ENCODE measurements at places on chromosomes 2 and 18.
A peak's percentile ranks its signal among the peaks of the same experiment; 100 is the strongest.

DNA sequence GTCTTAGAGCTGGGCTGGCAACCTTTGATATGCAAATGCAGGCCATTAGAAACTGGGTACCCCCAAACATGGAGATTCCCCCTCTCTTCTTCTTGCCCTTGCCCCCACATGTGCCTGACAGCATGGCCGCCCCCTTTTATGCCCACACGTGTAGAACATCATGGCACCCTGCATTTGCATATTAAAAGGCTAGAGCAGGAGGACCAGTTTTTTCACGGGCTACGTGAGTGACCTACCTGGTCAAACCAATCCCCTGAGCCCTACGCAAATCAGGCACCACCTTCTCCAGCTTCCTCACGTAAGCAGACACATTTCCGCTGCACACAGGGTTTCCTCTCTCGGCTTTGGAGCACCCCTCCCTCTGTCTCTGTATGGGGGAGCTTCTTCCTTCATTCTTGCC, 110.9 kb upstream of the COPS8 start:
- no peak for DNase-seq

DNA sequence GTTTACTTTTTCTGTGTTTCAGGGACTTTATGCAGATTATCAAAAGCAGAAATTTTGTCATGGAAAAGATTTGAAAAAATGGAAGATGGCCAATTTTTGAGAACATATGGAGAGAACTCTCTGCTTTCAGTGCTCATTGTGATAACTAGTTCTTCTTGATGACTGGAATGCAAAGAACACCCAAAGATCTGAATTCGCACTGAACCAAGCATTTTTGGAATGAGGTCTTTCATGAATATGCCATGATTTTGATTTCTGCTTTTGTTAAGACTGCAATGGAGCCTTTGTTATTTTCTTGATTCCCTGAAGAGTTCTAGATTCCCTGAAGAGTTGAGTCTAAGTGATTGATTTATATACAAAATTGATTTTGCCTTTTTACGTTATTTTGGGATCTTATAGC, 124.1 kb downstream of the FMNL2 start:
- no peak for DNase-seq

DNA sequence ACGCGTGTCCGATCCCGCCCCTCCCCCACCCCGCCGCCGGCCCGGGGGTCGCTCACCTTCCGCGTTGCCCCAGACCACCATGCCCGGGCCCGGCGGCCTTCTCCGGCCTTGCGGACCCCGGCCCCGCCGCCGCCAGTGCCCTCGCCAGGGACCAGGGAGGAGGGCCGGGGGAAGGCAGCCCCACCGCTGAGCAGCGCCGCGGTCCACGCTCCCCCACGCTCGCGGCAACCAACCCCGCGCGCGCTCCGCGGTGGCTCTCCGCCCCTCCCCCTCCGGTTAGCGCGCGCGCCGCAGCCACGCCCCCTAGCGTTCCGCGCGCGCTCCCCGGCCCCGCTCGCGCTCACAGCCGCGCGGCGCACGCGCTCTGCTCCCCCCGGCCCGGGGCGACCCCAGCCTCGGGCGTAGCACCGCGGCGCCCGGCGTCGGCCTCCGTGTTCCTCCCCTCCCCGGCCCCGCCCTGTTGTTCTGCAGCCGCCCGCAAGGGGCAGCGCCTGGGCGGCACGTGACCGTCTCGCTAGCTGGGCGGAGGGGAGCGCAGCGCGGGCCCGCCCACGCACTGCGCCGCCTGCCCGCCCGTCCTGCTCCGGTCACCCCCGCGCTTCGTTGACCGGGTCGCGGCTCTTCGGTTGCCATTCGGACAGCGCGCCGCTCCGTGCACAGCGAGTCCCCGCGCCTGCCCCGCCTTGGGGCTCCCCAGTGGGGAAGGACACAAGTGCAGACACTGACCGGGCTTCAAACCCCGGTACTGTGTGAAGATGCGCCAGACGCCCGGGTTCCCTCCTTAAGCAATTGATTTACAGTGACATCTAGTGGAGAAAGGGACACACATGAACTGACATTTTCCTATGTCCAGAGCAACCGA, at the start of gene REV1:
REV1 (minus strand) TSS at position 257 of the 862 bp plus-strand sequence. CDS start 25,042 bp downstream, outside the sequence.
- peak; percentile 91 for DNase-seq

DNA sequence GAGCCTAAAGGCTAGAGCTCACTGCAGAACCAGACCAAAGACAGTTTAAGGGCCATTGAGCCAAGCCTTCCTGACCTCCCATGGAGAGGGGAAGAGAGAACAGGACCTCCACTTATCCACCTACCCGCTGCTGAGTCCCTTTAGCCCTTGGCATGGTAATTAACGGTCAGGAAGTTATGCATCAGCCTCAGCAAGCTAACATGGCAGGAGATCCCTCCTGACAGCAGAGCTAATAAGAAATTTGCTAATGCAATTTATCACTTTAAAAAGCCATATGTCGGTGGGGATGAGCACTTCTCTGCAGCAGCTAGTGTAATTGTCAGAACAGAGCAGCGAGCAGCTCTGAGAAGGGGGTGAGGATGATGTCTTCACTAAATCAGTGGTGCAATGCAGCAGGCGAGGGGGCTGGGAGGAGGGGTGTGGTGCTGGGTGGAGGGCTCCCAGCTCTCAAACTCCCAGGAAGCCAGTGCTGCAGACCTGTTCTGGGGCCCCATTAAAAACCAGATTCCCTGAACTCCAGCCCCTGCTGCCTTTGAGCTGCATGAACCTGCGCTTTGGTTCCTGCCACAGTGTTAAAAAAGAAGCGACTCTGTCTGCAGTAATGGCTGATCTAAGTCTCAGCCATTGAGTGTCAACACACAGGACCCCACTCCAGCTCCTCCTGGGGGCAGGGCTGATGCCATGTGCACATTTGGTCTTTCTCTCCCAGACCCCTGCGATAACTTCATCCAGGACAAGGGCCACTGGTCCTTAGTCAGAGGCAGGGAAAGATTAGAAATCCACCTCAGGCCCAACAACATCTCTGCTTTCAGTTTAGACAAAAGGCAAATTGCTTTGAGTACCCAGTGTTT, 84.2 kb upstream of the STPG4 start:
- no peak for DNase-seq

- no peak for DNase-seq
Observed at GRCh38 chr2:102508863-102509262, 35.8 kb downstream of the SLC9A4 start.

GRCh38 chr18:74689251-74689650, 91.6 kb downstream of the ZNF407 start:
- DNase-seq = no peak

GRCh38 chr18:3283253-3283863, 21.4 kb downstream of the MYL12B start:
- no peak for DNase-seq

DNA sequence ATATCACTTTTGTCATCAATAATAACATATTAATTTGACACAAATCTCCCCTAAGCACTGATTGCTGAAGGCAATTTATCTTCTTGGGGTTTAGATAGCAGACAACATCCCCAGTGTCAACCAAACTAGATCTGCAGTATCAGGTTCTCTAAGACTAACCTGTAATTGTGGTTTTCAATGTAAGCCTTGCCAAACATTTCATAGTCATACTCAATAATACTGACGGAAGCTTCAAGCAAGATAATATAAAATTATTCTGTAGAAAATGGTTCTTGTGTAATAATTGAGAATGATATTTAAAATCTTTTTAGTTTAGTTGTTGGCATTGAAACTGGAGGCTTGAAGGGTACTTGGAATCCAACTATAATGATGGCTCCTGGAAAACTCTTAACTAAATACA, 186.3 kb downstream of the RIT2 start:
- DNase-seq = no peak

DNA sequence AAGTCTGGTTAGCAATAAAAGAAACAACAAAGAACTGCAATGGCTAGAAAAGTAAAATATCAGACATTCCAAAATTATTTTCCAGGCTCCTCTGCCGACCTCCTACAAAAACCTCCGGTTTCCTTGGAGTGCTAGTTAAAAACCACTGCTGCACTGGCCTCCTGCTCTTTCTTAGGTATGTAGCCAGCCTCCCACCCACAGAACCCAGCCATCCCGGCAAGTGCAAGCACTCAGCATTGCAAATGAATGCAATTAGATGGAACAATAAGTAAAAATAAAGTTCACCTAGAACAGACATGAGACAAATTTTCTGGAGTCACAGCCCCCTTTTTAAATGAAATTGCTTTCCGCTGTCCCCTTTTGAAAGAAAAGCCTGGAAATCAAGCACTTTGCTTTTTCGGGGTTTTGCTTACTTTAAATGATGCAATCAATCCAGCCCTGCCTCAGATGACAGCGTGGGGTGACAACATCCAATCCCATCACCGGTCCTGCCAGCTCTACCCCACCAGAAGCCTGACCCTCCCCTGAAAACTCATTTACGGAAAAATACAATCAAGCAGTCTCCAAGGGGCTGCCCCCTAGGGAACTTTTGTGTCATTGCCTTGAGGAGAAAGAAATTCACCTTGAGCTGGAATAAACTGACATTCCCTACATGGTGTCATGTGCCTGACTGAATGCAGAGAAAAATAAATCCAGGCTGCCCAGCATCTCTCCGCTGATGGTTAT, 199.8 kb downstream of the EPHA4 start:
- DNase-seq = no peak

DNA sequence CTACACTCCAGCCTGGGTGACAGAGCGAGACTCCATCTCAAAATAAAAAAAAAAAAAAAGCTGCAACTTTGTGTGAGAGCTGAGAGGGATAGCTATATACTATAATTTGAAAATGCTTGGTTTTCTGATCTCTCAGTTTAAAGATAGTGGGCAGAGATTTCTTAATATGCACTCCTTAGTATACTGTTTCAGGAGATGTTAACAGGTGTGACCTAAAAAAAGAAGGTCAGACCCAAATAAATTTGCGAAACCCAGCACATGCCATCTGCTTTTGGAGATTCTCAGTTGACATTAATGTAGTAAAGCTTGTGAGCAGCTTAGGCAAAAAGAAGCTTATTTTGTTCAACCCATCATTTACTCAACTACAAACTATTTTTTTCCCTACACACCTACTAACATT, 37.4 kb downstream of the ZC3H6 start:
- DNase-seq = no peak

GRCh38 chr2:195533771-195534642, 123.0 kb upstream of the SLC39A10 start:
- DNase-seq = peak; percentile 80

DNA sequence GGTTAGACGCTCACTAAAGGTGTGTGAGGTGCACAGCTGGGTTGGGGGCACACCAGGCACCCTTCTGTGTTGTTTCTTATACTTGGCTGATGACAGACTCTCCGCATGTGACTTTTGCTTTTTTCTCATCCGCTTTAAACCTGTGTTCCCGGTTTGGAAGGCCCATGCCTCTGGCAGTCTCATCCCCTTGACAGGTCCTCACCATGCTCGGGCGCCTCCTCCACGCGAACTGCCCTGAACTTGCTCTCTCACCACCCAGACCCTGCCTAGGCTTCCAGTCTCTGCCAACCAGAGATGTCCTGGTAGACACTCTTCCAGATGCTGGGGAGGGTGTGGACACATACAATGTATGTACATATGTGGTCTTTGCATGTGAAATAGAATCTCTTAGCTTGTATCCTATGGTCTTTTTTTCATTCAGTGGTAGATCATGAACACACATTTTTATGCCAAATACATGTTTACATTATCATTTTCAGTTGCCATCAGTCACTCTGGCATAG, 79.8 kb downstream of the LIMS1 start:
- no peak for DNase-seq

DNA sequence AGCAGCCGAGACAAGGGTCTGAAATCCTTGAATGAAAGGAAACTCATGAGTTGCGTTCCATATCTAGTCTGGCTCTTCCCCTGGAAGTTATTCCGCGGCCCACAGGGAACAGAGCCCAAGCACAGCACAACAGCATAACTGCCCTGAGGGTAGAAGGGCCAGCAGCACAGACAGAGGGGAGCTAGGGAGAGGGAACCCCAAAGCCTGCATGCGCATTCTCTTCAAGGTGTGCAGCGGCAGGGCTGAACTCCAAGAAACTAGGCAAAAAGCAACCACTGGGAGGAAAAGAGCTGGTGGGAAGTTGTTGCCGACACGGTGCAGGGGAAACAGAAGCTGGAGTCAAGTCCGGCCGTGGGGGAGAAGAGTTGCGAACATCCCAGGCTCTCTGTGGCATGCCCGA, 11.8 kb downstream of the GPR148 start:
- no peak for DNase-seq

DNA sequence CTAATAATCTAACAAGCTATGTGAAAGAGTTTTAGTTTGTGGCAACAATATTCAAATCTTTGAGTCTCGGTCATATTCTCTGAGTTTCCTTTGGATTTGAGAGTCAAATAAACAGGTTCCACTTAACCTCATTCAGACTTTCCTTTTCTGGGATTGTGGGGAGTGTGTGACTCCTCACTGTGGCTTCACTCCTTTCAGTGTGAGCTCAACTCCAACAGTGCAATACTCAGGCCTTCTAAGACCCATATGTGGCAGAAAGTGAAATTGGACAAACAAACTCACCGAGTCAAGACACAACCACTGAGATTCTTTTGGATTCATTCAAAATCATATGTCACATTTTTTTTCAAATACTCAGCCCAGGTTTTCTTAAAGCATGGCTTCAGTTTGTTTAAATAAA, 25.4 kb downstream of the SLC9A4 start:
- DNase-seq = no peak

DNA sequence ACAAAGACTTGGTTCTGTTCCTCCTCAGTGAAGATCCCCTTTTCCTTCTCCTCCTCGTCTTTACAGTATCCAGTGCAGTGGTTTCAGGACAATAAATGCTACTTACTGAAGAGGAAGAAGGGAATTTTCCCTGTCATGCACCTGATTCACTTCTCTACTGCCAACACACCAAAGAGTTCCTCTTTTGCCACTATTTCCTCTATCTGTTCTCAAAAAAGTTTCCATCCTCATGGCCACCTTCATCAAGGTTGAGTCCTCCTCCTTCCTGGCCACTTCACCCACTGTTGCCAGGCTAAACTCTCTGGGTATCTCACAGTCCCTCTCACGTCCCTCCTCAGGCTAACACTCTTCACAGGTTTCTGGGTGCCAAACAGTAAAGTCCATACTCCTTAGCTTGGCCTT, 41.7 kb downstream of the PLEKHM3 start:
- no peak for DNase-seq

GRCh38 chr2:85319796-85320195, 8.0 kb downstream of the TGOLN2 start:
- DNase-seq = no peak

DNA sequence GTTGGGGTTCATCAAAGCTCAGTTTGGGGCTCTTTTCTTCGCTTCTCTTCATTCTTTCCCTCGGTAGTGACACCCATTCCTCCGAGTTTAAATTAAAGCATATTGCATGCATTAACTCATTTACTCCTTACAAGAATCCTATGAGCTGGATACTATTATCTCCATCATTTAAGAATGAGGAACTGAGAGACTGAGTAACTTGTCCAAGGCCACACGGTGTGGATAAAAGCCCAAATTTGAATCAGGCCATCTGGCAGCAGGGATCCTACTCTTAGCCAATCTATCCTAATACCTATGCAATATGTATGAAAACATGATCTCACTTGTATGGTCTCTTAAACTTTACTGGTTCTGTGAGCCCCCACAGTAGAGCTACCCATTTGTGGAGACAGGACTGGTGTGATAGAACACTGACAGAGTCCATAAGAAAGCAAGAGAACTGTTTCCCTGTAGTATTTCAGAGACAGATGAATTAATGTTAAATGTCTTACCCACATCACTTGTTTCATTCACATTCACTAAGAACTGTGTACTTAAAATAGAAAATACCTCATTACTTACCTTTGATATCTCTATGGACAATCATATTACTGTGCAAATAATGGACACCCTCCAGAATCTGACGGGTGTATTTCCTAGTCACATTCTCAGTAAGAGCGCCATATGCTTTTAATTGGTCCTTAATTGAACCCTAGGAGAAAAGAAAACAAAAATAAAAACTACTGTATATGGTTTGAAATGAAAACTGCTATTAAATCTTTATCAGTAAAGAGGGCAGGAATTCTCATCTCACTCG, 20.4 kb upstream of the ERCC3 start:
- no peak for DNase-seq

Data from kidney glomerular epithelial cell (primary cell).